ENCODE measurements at places on chromosomes 11 and 22. TPM values are rescaled to one million over a fixed set of nuclear protein-coding genes. Genes with fewer than 3 reads are reported as not detected.
A peak's percentile ranks its signal among the peaks of the same experiment; 100 is the strongest.

GRCh38 chr22:50314455-50315288 lies 7.2 kb upstream of the PLXNB2 start:
- peak; percentile 82 for DNase-seq

GRCh38 chr11:77748266-77748665 lies 72.3 kb downstream of the RSF1 start:
- no peak for DNase-seq

DNA sequence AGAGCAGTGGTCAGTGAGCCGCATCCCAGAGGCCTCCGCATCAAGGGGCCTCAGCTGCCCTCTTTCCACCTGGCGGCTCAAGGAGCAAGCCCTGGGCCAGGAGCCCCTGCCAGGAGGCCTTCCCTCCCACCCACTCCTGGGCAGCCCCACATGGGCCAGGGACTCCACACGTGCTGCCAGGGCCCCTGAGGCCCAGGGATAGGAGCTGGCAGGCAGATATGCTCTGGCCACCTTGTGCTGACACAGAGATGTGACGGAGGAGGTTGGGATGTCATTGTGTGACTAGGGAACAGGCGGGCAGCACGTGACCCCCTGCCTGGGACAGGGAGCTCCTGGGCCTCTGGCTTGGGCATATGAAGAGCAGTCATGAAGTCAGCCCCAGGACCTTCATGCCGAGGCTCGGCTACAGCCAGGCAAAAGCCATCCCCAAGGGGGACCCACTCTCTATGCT lies 77.9 kb downstream of the PIWIL3 start:
- no peak for DNase-seq

DNA sequence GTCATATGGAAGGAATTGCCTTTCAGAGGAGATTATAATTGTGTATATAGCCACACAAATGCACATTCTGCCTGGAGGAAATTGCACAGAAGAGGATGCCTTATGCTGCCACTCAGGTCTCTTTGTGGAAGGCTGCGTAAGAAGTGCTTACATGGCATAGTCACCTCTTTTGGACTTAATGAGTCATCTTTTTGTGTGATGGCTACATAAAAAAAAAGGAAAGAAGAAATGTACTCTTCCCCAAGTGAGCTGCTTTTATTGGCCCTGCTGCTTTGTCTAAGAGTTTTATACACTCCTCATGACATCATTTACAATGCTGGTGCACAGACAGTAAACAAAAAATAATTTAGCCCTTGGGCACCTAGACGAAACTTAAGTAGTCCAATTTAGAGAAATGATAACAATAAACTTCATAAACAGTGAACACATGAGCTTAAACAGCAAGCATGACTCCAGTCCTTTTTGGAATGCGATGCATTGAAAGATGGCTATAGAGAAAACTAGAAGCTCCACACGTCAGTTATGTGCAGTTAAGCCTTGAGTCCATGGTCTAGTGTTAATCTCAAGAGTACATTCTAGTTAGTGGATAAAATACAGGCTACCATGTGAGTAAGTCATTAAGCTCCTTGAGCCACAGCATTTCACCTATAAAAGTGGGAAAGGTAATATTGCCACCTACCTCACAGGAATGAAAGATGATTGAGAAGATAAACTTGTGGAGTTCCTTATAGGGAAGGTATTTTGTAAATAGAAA lies 12.0 kb downstream of the CSTPP1 start:
- DNase-seq = no peak

GRCh38 chr11:120331301-120331996 lies 4.8 kb upstream of the ARHGEF12 start:
- DNase-seq = no peak

GRCh38 chr11:63445720-63446119 lies 45.2 kb downstream of the PLAAT5 start:
- DNase-seq = no peak

GRCh38 chr22:49446759-49447710 lies 380.6 kb downstream of the BRD1 start:
- no peak for DNase-seq

DNA sequence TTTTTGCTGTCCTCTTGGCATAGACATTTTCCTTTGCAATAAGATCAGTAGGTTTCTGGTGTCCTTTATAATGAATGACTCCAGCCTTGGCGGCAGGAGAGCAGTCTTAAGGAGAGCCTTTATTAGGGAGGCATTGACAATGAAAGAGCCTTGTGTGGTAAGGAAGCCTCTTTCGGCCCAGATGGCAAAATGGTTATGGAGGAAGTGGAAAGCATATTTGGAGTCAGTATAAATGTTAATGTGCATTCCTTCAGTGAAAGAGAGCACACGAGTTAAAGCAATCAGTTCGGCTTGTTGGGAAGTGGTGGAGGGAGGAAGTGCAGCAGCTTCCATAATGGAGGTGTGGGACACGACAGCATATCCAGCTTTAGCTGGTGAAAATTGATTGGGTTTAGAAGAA lies 18.1 kb upstream of the ANO1 start:
- DNase-seq = no peak

GRCh38 chr11:11243590-11244469 lies 109.2 kb downstream of the CSNK2A3 start:
- DNase-seq = no peak

DNA sequence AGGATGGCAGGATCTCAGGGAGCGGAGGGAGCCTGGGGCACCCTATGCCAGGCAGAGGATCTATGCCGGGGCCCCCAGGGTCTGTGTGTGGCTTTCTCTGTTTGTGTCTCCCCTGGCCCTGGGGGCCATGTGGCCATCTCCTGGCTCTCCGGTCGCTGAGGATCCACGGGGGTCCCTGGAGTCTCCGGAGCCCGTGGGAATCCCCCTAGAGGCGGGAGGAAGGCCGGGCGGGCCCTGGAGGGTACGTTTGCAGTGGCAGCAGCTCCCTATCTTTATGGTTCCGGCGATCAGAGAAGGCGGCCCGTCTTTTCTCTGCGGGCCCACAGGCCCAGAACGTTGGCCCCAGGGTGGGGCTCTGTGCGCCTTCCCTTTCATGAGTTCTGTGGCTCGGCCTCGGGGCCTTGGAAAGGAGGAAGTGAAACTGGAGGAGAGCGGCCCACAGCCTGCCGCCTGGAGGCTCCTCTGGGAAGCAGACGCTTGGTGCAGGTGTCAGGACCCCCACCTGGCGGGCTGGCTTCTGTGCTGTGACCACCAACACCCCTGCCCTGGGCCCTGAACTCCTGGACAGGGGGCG lies 82.1 kb downstream of the KCNQ1 start:
- DNase-seq = peak; percentile 72

- no peak for DNase-seq
These were observed 4.8 kb downstream of the SLC35E4 start for GRCh38 chr22:30640361-30640760.

Gene FGF4
- total RNA-seq = not detected

Gene SLC17A6
- not detected for total RNA-seq

Gene LRRC74B
- total RNA-seq = 0.28 TPM

Gene ZNF280B
- 4.3 TPM for total RNA-seq

Data from adrenal gland (tissue), 19 donors.